Naive thymus-derived CD4-positive, alpha-beta T cell (primary cell): ENCODE measurements at places on chromosomes 6 and 20. TPM values are rescaled to one million over a fixed set of nuclear protein-coding genes. Genes with fewer than 3 reads are reported as not detected.

GRCh38 chr6:109702791-109703190 lies 11.7 kb downstream of the FIG4 start:
- H3K36me3 ChIP-seq = no peaks in the 10 kb centered on the region
- no peaks in the 10 kb centered on the region for H3K4me1 ChIP-seq
- no peak overlapping the region for H3K4me3 ChIP-seq
- H3K27ac ChIP-seq = no peak overlapping the region

The CRISP2 gene
- not detected for total RNA-seq

DNA sequence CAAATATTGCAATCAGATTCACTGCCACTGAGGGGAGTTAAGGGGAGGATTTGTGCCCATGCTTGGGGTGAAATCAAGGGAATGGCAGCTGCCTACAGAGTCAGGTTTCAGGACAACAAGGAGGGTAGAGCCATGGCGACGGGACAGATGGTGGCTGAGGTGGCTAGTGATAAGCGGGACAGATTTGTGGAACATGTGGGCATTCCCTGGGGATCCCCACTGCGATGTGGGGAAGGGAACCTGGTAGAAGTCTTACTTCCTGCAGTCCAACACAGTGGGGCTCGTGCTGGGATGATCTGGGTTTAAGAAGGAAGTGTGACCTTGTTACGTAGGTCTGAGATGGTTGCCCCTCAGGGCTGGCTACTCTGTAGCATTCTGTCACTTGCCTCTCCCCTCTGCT lies 292.0 kb upstream of the JARID2 start:
- H3K36me3 ChIP-seq = no peaks in the 10 kb centered on the region
- DNase-seq = no peak
- H3K27ac ChIP-seq = no peak overlapping the region

GRCh38 chr6:68313911-68314310 lies 321.2 kb upstream of the ADGRB3 start:
- H3K27me3 ChIP-seq = no peaks in the 10 kb centered on the region
- no peaks in the 10 kb centered on the region for H3K4me1 ChIP-seq
- H3K36me3 ChIP-seq = no peaks in the 10 kb centered on the region
- no peak overlapping the region for H3K27ac ChIP-seq

The SNAP25 gene
- 0.39 and 0.66 TPM in 2 replicates for total RNA-seq

DNA sequence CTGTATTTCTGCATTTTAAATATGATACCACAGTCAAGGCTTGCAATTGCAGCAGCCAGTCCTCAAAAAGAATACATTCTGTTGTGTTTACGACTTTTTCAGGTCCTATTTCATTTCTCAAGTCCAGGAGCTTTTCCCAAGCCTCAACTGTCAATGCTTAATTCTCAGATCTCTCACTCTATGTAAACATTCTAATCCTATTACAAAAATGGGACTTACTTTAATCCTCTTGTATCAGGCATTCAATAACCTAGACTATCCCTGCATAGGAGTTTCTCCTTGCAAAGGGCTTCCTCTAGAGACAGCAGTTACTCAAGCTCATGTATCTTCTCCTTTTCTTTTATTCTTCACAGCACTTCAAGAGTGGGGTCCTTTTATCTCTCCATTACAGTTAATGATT lies 1293.0 kb downstream of the GRIK2 start:
- H3K4me1 ChIP-seq = no peaks in the 10 kb centered on the region
- H3K27ac ChIP-seq = no peak overlapping the region
- H3K27me3 ChIP-seq = no peaks in the 10 kb centered on the region
- H3K4me3 ChIP-seq = no peak overlapping the region
- DNase-seq = no peak

DNA sequence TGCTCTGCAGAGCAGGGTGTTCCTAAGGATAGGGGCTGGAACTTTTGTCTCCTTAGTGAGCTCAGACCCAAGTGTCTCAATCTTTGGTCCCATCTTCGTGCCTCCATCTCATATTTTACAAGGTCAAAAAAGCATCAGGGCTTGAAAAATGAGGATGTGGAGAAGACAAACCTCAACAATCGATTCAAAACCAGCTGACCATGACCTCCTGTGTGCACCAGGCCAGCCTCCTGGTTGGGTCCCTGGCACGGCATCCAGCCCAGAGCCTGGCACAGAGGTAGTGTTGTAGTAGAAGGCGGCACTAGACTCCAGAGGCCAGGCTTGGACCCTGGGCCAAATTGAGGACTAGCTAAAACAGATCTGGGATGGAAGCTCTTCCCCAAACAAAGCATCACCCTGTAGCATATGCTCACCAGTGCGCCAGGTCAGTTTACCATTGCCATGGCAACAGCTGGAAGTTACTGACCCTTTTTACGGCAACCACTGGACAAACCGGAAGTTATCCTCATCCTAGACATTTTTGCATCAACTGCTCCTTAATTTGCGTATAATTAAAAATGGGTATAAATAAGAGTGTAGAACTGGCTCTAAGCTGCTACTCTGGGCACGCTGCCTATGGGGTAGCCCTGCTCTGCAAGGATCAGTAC lies 69.3 kb upstream of the BLCAP start:
- no peak for DNase-seq
- no peak overlapping the region for H3K4me3 ChIP-seq
- no peaks in the 10 kb centered on the region for H3K36me3 ChIP-seq
- H3K27ac ChIP-seq = no peak overlapping the region

GRCh38 chr6:5670811-5671561 lies 335.7 kb downstream of the NRN1 start:
- no peaks in the 10 kb centered on the region for H3K4me1 ChIP-seq
- H3K27ac ChIP-seq = no peak overlapping the region
- no peaks in the 10 kb centered on the region for H3K27me3 ChIP-seq
- no peak for DNase-seq
- H3K4me3 ChIP-seq = no peak overlapping the region
- H3K36me3 ChIP-seq = no peaks in the 10 kb centered on the region

GRCh38 chr20:39778431-39778830 lies 816.3 kb downstream of the DHX35 start:
- no peaks in the 10 kb centered on the region for H3K36me3 ChIP-seq
- no peaks in the 10 kb centered on the region for H3K27me3 ChIP-seq
- no peak for DNase-seq

The ZSCAN12 gene
- 6.6 and 7.4 TPM in 2 replicates for total RNA-seq

- H3K36me3 ChIP-seq = no peaks in the 10 kb centered on the region
- no peaks in the 10 kb centered on the region for H3K27me3 ChIP-seq
- no peak overlapping the region for H3K4me3 ChIP-seq
- no peak overlapping the region for H3K27ac ChIP-seq
These were observed 98.9 kb downstream of the PAK5 start for GRCh38 chr20:9739991-9740390.

DNA sequence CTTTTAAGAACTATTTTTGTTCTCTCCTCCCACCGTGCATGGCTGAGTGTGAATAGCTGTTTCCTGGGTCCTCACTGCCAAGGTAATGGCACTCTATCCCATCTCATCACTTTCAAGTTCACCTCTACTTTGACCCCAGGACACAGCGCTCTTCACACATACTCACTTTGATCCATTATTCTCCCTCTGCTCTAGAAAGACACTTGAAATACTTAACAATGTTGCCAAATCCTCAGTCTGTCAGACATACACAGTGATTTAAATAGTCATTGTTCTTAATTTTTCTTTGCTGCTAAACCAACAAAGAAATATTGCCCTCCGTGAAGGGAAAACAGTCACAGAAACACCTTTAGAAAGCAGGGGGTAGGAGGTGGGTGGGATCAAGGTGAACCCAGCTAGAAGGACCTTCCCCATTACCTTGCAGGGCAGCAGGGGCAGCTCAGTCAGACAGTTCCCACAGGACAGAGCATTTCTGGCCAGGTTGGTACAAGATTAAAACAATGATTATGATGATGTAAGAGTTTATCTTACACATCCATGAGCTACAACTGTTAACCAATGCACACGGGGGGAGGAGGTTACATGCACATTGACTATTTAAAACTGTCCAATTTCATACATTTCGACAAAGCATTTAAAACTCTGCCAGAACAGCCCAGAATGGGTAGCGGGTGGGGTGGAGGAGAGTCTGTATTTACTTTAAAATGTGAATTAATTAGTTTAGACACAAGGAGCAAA lies 2.4 kb downstream of the SLC22A23 start:
- H3K4me1 ChIP-seq = peaks cover 8% of the 10 kb centered on the region
- H3K27me3 ChIP-seq = no peaks in the 10 kb centered on the region
- peak; percentile 7 for DNase-seq
- H3K27ac ChIP-seq = peak overlapping the region; percentile 61

The TCP11 gene
- total RNA-seq = not detected in 2 replicates

The FLRT3 gene
- total RNA-seq = not detected

DNA sequence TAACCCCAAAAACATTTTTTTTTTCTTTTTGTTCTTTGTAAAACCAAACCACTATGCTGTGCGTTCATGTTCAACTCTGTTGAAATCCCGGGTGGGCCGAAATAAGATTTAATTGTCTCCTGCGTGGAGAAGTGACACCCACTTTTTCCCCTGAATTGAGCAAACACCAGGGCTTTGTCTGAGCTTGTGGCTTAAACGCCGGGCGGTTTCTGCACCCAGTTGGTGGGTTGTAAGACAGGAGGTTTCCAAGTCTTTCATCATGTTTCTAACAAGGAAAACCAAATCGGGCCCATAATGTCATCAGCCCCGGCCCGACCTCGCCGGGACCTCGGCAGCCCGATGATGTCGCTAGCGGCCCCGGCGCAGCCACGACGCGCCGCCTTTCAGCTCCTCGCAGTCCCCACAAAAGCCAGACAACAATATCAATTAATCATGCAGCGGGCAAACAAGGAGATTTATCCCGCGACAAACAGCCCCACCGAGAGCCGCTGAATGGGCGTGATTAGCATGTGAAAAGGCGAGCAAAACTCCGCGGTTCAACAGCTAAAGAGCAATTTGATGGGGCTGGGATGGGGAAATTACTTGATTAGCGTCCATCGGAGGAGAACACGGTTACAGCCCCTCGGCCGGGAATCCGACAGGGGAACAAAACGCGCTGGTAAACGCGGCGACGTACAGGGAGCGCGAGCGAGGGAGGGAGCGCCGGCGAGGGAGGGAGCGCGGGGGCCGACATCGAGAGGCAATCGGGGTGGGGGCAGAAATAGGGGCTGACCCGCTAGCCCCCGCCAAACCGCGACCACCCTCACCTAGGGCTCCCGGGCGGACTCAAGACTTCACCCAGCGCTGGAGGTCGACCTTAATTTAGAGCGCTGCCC lies 5.3 kb downstream of the LINC00237 start:
- DNase-seq = no peak
- H3K36me3 ChIP-seq = no peaks in the 10 kb centered on the region
- peaks cover 67% of the 10 kb centered on the region for H3K27me3 ChIP-seq
- H3K27ac ChIP-seq = no peak overlapping the region

DNA sequence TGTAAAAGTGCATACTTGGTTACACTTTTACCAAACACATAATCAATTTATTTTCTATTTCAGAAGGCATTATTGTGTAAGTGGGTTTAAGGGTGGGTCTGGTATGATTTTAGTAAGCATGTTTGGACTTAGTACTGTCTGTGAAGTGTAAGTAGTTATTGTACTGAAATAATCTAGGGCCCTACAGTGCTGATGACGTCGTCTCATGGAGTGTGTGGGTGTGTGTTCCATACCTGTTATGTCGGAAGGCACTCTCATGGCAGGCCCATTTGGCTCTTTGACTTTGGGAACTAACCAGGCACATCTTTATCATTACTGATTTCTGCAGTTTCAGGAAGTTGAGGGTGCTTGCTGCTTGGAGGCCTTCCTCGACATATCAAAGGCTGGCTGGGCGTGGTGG lies 155.1 kb downstream of the SASH1 start:
- H3K27me3 ChIP-seq = no peaks in the 10 kb centered on the region
- H3K36me3 ChIP-seq = no peaks in the 10 kb centered on the region
- no peaks in the 10 kb centered on the region for H3K4me1 ChIP-seq
- H3K4me3 ChIP-seq = no peak overlapping the region
- DNase-seq = no peak
- H3K27ac ChIP-seq = no peak overlapping the region

The PRR18 gene
- not detected for total RNA-seq

The WFDC5 gene
- not detected in 2 replicates for total RNA-seq
